Mucosa of descending colon (tissue), 3 donors: ENCODE measurements at places on chromosomes 7 and 10.

DNA sequence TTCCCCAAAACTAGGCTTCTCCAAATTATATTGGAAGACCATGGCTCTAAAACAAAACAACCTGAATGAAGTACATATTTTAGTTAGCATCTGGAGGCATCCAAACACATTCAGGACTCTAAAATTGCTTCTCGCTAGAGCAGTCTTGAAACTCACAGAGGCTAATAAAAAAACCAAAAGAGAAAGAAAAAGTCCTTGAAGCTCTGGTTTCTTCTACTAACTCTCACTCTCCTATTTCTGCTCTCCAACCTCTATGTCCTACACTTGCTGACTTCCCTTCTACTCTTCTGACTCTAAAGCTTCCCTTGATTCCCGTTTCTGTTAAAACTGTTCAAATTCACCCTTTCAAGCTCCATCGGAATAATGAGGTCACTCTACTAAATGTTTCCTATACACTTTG lies 370.7 kb upstream of the HPS1 start:
- no peak for DNase-seq

DNA sequence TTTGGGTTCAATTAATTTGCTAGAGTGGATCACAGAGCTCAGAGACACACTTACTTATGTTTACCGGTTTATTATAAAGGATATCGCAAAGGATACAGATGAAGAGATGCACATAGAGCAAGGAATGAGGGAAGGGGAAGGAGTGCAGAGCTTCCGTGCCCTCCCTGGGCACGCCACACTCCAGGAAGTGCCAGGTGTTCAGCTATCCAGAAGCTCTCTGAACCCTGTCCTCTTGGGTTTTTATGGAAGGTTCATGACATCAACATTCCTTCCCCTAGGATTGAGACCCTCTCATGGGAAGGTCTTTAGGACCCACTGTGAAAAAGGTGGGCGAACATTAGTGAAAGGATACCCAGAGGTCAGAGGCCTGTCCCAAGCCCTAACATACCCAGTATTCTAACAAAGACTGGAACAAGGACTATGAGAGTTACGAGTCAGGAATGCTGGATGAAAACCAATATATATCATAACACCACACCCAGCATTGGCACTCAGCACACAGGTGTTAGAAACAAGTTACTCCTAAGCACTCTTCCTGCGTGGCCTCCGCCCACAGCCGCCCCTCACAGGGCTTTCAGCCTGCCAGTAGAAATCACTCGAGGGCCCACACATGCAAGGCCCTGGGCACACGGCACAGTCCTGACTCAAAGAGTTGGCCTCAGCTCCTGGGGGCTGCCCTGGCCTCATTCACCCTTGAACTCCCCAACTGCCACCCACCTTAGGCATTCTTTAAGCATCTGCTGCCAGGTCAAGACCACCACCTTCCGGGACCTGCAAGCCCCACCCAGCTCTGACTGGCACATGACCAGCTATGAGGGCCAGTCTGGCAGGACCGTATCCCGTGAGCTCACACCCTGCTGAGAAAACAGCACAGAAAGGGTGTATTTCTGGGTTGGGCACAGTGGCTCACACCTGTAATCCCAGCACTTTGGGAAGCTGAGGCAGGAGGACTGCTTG lies 5.6 kb upstream of the AIFM2 start:
- peak; percentile 78 for DNase-seq

DNA sequence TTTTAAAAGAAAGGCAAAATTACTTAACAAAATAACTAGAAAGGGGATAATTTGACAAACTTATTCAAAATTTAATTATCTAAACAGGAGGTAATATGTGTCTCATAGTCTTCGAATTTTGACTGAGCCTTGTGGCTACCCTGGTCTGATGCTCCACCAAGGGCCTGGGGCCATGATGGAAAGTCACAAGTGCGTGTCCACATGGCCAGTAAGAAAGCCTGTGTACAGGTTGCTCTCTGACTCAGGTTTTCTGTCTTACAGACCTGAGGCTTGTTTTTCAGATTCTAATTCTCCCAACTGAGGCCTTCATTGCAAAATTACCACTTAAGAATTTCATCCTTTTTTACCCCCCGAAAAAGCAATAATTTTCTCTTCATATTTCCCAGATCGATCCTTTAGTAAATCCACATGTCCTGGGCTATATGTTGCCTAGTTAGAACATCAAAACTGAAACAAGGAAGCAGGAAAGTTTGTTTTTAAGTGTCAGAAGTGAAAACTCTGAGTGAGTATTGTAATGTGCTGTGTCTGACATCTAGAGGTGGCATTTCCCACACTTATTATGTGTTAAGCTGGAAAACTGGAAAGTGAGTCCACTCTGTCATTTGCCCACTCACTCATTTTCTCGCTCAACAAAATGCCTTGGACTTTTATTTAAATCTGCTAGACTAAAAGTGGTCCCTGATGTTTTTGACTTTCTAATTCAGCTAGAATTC lies 10.0 kb downstream of the CYP3A43 start:
- DNase-seq: no peak

- DNase-seq: no peak
These were observed 46.8 kb downstream of the VIPR2 start for GRCh38 chr7:159097661-159098423.

- no peak for DNase-seq
These were observed 86.4 kb downstream of the CDC14C start for GRCh38 chr7:49010717-49011116.

- no peak for DNase-seq
These were observed 178.6 kb downstream of the CXCL12 start for GRCh38 chr10:44206127-44206818.
